ENCODE measurements at places on chromosomes 7 and 10. TPM values are rescaled to one million over a fixed set of nuclear protein-coding genes. Genes with fewer than 3 reads are reported as not detected.

MRLN gene
- not detected for total RNA-seq

ADAM22 gene
- total RNA-seq: 0.85 TPM

CPVL gene
- total RNA-seq: 15.2 TPM

MYH16 gene
- total RNA-seq: not detected

- no peaks in the 10 kb centered on the region for H3K27me3 ChIP-seq
- no peaks in the 10 kb centered on the region for H3K36me3 ChIP-seq
- no peak overlapping the region for H3K27ac ChIP-seq
- no peak overlapping the region for H3K4me3 ChIP-seq
These were observed 160.0 kb upstream of the ANK3 start for GRCh38 chr10:60549686-60550085.

DNA sequence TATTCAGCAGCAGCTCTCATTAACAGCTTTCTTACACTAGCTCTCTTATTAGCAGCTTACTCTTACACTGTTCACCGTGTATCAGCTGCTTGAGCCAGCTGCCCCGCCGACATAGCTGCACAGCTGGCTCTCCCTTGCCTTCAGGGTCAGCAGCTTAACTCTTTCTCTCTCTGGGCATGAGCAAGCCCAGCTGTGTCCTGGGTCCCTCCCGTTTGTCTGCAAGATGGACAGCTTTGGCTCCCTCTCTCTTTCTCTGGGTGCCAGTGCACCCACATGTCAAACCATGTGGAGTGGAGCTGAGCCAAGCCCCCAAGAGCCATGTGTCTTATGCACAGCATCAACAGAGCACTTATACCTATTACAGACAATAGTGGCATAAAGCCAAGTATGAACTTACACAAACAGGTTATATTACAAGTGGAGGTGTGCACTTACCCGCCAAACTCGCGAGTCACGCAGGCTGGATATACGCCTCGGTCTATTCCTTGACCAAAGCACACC, 35.7 kb upstream of the MTPAP start:
- DNase-seq: no peak
- no peaks in the 10 kb centered on the region for H3K36me3 ChIP-seq
- H3K4me3 ChIP-seq: no peak overlapping the region
- H3K27ac ChIP-seq: no peak overlapping the region

GRCh38 chr7:2283074-2283473, 31.2 kb downstream of the SNX8 start:
- peaks cover under 1% of the 10 kb centered on the region for H3K36me3 ChIP-seq
- H3K27me3 ChIP-seq: no peaks in the 10 kb centered on the region
- no peak overlapping the region for H3K27ac ChIP-seq
- H3K4me1 ChIP-seq: no peaks in the 10 kb centered on the region
- H3K4me3 ChIP-seq: no peak overlapping the region
- no peak for DNase-seq

- no peak overlapping the region for H3K27ac ChIP-seq
- DNase-seq: no peak
- H3K36me3 ChIP-seq: no peaks in the 10 kb centered on the region
- no peaks in the 10 kb centered on the region for H3K4me1 ChIP-seq
These were observed 900.3 kb downstream of the CCSER2 start for GRCh38 chr10:85228726-85229125.

GRCh38 chr7:135181261-135181928, 10.9 kb upstream of the CYREN start:
- no peak overlapping the region for H3K27ac ChIP-seq
- no peak overlapping the region for H3K4me3 ChIP-seq
- H3K4me1 ChIP-seq: no peaks in the 10 kb centered on the region
- peaks cover 36% of the 10 kb centered on the region for H3K36me3 ChIP-seq

DNA sequence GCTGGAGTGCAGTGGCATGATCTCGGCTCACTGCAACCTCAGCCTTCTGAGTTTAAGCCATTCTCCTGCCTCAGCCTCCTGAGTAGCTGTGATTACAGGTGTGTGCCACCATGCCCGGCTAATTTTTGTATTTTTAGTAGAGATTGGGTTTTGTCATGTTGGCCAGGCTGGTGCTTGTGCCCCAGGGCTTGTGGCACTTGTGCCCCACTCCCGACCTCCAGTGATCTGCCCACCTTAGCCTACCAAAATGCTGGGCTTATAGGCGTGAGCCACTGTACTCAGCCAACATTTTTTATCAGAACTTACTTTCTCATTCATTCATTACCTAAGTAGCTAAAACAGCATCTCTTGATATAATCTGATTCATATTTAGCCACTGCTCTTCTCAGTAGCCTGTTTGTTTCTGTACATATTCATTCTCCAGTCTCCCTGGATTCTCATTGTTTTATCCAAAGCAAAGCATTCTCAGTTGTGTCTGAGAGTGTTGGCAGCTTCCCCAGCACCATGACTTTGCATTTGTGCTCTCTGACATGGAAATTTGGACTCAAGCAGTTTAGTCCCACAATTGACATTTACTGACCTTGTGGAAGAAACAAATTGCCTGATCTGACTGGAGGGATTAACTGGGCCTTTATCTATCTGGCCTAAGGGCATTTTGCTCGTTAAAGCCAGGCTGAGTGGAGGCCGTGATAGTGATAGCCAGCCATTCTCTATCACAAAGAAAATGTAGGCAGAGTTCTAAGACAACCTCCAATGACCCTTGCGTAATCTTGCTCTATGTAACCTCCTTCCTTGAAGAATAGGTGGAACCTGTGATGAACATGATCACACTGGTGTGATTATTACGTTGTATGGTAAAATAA, 44.9 kb downstream of the AKR1B15 start:
- DNase-seq: peak; percentile 87
- no peaks in the 10 kb centered on the region for H3K36me3 ChIP-seq
- no peaks in the 10 kb centered on the region for H3K27me3 ChIP-seq
- peaks cover 9% of the 10 kb centered on the region for H3K4me1 ChIP-seq

DNA sequence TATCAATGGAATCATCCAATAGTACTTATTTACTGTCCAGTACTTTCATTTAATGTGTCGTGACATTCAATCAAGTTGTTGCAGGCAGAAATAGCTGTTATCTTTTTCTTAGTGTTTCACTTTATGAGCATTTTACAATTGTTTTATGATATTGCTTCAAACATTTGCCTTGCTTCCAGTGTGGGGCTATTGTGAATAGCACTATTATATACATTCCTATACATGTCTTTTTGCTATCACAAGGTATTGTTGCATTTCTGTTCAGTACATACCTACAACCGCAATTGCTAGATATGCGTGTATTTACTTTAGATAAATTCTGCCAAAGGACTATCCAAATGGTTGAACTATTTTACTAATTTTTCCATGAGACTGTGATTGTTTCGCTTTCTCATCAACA, 34.9 kb downstream of the CYP2C8 start:
- DNase-seq: no peak
- no peaks in the 10 kb centered on the region for H3K4me1 ChIP-seq
- H3K27ac ChIP-seq: no peak overlapping the region
- no peaks in the 10 kb centered on the region for H3K27me3 ChIP-seq
- no peak overlapping the region for H3K4me3 ChIP-seq

All from ascending aorta (tissue), 2 donors.